ENCODE measurements at places on chromosomes 4 and X.
A peak's percentile ranks its signal among the peaks of the same experiment; 100 is the strongest.

- DNase-seq, result no peak
These were observed 409.0 kb downstream of the BCOR start for GRCh38 chrX:39688576-39689375.

DNA sequence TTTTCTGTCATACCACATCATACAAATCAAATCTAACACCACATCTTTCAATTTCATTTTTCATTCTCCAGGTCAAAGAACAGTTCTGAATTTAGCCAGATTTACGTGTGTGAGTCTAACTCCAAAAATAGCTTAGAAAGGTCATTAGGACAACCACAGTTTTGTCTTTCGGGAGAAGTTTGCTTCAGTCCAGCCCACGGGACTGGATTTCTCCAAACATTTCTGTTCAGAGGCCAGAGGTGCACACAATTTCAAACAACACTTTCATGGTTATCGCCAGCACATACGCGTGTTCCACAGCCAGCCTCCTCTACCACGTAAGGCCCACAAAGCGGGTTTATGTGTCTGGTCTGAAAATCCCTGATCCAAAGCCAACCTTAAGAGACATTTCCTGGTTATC lies 65.9 kb downstream of the VEGFC start:
- DNase-seq, result no peak

GRCh38 chr4:119735165-119735651 lies 106.6 kb upstream of the PDE5A start:
- peak; percentile 24 for DNase-seq

DNA sequence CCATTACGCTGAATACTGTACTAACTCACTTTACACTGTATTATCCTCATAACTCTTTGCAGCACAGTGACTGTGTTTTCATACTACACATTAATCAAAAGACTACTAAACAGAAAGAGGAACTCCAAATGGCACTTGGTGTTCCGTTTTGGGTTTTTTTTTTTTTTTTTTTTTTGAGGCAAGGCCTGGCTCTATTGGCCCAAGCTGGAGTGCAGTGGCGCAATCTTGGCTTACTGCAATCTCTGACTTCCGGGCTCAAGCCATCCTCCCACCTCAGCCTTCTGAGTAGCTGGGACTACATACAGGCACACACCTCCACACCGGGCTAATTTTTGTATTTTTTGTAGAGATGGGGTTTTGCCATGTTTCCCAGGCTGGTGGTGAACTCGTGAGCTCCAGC lies 10.7 kb downstream of the KLHL8 start:
- no peak for DNase-seq

GRCh38 chrX:153900831-153901752 lies 3.4 kb upstream of the AVPR2 start:
- peak; percentile 79 for DNase-seq

DNA sequence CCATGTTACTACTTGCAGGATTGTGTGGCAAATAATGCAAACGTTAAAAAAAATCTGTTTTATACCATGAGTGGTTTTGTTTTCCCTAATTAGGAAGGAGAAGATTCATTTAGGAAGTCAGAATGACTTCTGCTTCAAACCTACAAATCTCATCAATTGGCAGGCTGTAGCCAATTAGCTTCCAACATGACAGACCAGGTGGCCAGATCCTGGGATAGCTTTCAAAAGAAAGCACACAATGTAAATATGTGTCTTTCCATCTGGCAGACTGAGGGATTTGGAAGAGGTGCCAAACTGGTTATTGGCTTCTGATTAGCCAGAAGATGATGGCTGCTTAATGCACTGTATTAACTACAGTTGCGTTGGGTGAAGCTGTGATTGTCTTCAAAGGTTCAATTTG lies 432.8 kb downstream of the ANKRD50 start:
- no peak for DNase-seq

- no peak for DNase-seq
These were observed 272.0 kb upstream of the CXXC4 start for GRCh38 chr4:104766676-104767075.

GRCh38 chrX:110944311-110944750 lies 148.7 kb upstream of the CHRDL1 start:
- DNase-seq, result no peak

DNA sequence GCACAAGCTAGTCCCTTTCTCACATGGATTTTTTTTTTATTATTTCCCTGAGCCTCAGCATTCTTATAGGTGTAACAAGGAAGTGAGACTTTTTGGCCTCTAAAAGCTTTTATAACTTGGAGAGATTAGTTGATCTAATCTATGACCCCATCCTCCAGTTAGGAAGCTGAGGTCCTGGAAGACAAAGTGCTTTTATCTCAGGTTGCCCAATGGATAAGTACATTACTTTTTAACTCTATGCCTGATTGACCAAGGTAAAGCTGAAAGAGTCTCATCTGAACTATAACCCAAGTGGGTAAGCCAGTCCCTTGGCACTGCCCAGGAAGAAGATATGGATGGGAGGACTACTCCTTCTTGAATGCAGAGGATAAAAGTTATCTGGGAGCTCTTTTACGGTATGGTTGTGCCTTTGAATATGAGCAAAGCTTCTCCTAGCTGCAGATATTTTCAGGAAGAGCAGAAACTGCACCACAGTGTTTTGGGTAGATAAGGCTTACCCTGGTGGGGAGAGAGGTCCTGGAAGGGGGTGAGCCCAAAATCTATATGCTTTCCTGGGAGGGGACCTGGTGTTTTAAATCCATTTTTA lies 40.2 kb downstream of the VSIG4 start:
- DNase-seq, result no peak

GRCh38 chrX:13536551-13536950 lies 32.9 kb upstream of the EGFL6 start:
- DNase-seq, result no peak

DNA sequence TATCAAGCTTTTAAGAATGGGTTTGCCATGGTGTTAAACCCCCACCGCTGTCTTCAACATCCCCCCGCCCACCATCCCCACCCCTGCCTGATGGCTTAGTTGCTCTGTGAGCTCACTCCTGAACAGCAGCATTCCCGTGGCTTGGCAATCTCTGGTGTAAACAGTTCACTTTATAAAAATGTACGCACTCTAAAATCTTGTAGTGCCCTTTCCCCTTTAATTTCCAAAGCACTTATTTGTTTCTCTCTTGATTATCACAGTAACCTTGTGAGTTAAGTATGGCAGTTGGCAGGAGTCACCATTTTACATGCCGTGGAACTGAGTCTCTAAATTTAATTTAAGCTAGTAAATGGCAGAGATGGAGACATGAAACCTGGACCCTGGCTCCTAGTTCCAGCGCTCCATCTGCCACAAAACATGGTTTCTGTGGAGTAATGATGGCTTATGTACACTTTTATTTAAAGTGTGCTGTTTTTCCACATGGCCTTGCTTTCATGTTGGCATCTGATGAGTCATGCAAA lies 123.1 kb downstream of the AFF1 start:
- DNase-seq, result no peak

DNA sequence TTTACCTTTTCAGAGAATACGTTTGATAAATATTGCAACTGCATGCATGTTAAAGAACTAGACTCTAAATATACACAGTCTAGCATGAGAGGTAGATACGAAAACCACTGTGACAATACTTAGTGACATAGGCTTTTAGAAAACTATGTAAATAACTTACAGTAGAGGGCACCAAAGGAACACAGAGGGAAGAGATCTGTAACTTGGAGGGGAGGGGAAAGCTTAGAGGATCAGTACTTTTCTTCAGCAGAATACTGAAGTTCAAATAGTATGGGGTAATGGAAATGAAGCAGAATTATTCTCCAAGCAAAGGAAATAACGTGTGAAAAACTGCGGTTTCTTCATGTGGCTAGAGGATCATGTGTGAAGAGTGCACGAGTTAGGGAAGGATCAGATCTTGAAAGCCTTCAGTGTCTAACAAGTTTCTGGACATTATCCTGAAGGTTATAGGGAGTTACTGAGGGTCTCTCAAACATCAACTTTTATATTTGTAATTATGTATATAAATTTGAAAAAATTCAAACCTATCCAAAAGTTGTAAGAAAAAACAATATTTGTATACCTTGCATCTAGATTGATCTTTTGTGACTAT lies 264.3 kb downstream of the NPFFR2 start:
- peak; percentile 47 for DNase-seq

DNA sequence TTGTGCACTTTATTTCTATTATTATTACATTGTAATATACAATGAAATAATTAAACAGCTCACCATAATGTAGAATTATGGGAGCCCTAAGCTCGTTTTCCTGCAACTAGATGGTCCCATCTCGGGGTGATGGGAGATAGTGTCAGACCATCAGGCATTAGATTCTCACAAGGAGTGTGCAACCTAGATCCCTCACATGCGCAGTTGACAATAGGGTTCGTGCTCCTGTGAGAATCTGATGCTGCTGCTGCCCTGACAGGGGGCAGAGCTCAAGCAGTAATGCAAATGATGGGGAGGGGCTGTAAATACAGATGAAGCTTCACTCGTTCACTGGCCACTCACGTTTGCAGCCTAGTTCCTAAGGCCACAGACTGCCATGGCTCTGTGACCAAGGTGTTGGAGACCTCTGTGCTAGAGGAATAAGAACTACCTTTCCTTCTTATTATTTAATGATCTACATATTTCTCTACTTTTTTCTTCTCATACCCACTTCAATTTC lies 492.9 kb upstream of the INTU start:
- DNase-seq, result no peak

DNA sequence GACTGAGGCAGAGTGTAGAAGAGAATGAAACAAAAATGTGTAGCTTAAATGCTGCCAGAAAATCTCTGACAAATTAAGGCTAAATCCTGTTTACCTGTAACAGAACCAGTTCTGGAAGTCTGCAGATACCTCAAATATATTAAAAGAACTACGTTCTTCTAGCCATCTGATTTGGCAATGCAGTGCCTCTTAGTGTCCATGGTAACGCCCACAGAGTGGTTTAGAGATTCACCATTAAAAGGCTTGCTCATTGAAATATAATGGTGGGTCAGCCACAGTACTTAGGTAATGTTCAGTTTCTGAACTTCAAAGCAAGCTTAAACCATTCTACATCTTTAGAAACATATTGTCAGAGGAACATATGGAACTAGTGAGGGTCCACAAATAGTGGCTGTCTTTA lies 23.2 kb upstream of the LUZP4 start:
- no peak for DNase-seq

- DNase-seq, result peak; percentile 46
These were observed at the start of gene PDGFC for GRCh38 chr4:156971676-156972378. TSS of gene PDGFC (minus strand) at chr4:156971799. CDS start at chr4:156970903, 896 bp downstream.

GRCh38 chrX:29487714-29488113 lies 727.6 kb upstream of the MAGEB2 start:
- DNase-seq, result no peak

DNA sequence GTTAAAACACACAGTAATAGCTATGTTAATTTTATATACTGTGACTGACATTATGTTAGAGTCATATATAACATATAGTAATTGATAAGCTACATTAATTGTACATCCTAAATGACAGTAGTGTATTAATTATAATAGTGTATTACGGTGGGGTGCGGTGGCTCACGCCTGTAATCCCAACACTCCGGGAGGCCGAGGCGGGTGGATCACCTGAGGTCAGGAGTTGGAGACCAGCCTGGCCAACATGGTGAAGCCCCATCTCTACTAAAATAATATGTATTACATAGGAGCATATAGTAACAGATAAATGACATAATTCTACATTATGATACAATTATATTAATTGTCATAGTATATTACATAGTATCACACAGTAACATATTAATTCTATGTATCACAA lies 12.2 kb downstream of the ASMTL start:
- DNase-seq, result no peak

- DNase-seq, result no peak
These were observed 7.9 kb upstream of the ADH4 start for GRCh38 chr4:99151995-99152394.

DNA sequence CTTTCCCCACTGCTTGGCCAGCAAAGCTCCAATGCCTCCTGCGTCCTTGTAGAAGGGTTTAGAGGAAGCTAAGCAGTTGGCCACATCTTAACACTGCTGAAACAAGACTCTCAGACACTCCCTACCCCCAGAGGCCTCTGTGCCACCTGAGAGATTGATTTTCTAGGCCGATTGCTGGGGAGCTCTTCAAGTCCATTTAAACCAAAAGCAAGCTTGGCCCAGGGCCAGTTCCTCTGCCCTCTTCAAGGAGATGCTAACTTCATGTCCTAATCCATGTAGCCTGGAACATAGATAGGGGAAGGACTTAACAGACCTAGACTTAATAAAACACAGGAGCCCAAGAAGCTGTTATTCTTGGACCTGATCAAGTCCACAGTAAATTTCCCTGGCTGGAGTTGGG lies 27.2 kb upstream of the FMR1NB start:
- no peak for DNase-seq

GRCh38 chr4:116358633-116359222 lies 726.6 kb downstream of the TRAM1L1 start:
- peak; percentile 50 for DNase-seq

DNA sequence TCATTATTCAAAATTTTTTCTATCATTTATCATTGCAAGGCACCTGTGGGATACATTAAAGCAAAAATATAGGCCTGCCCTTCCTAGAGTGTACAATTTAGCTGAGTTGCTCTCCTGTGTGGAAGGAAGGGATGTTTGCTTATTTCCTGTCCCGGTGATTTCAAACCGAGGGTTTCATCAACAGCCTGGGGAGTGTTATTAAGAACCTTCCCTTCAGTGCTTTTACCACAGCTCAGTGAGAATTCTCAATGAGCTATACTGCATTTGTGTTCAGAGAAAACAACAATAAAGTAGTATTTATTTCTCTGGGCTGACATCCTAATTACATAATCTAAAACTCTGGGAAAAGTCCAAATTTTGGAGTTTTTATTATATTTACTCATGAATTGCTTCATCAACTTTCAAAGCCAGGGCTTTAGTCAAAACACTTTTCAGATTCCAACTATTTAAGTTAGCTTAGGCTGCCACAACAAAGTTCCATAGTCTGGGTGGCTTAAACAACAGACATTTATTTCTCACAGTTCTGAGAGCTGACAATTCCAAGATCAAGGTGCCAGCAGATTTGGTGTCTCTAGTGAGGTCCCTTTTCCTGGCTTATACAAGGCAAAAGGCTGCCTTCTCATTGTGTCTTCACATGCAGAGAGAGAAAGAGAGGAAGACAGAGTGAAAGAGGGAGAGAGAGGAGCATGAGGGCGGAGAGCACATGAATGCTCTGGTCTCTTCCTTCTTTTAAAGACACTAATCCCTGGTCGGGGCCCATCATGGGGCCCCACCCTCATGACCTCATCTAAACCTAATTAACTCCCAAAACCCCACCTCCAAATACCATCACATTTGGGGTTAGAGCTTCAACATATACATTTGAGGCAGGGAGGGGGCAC lies 62.6 kb downstream of the MMRN1 start:
- DNase-seq, result no peak

- no peak for DNase-seq
These were observed 7.0 kb downstream of the MTM1 start for GRCh38 chrX:150575419-150575814.

DNA sequence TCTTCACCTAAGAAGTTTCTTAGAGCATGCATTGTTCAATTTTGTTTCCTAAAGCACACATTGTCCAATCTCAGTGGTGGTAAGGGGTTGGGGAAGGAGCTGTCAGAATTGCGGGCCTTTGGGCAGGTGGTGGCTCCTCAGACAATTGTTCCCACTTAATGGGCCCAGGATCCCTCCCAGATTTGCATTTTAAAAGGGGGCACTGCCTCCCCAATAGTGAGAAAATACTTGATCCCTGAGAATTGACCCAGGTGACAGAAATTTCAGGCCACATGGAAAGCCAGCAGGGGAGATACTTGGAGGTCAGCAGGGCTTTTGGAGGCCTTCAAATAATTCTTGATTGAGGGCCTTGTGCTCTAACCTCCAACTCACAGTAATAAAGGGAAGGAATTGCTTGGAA lies 217.1 kb downstream of the ZNF674 start:
- no peak for DNase-seq
